ENCODE measurements at places on chromosomes 3 and 15. TPM values are rescaled to one million over a fixed set of nuclear protein-coding genes. Genes with fewer than 3 reads are reported as not detected.

Gene MST1R
- total RNA-seq: 6.1 TPM

Gene CHRNA5
- 29.3 TPM for total RNA-seq

Gene SH2D7
- total RNA-seq: not detected

Gene PLSCR5
- total RNA-seq: not detected

Gene C15orf61
- total RNA-seq: 4.4 TPM

Gene VPS18
- total RNA-seq: 23.1 TPM

Gene POPDC2
- 0.37 TPM for total RNA-seq

Gene SERINC4
- total RNA-seq: 0.09 TPM

Gene PODXL2
- total RNA-seq: 10.0 TPM

Gene SLC9A9
- total RNA-seq: 0.06 TPM

Gene CCNB2
- 91.9 TPM for total RNA-seq

Gene UQCC5
- 63.3 TPM for total RNA-seq

Gene PDZRN3
- total RNA-seq: not detected

Gene KNG1
- total RNA-seq: not detected

Gene LARP6
- total RNA-seq: 46.3 TPM

Gene GPR149
- total RNA-seq: not detected

Gene SLC22A14
- total RNA-seq: 0.05 TPM

Gene SEMA5B
- total RNA-seq: 0.31 TPM

Gene MINAR1
- 0.49 TPM for total RNA-seq

Gene PLSCR2
- total RNA-seq: not detected

Gene MESP2
- 0.52 TPM for total RNA-seq

Gene GRK7
- 0.02 TPM for total RNA-seq

Gene GOLGA8Q
- total RNA-seq: 0.11 TPM

Gene ITGA11
- total RNA-seq: 4.3 TPM

Gene WNT5A
- total RNA-seq: 0.59 TPM

All from A549 treated with AZD2906 at 1 μM for 4 hours (cell line).